ENCODE measurements at places on chromosomes 12 and 14.
A peak's percentile ranks its signal among the peaks of the same experiment; 100 is the strongest.

DNA sequence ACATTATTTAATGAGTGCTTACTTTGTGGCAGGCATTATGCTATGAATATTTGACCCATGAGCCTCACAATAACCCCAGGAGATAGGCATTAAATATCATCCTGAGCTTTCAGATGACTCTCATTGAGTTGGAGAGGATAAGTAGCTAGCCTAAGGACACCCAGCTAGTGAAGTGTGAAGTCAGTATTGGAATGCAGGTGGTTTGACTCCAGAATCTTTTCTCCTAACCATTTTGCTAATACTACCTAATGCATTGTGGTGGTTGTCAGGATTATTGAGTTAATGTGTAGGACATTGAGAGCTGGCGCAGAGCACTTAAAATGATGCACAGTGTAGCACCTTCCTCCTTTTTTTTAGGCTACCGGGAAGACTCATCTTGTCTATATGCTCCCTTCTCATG, 3.8 kb upstream of the CDKL1 start:
- no peak for DNase-seq

- no peak for DNase-seq
These were observed 10.6 kb downstream of the MYO1H start for GRCh38 chr12:109358154-109358869.

DNA sequence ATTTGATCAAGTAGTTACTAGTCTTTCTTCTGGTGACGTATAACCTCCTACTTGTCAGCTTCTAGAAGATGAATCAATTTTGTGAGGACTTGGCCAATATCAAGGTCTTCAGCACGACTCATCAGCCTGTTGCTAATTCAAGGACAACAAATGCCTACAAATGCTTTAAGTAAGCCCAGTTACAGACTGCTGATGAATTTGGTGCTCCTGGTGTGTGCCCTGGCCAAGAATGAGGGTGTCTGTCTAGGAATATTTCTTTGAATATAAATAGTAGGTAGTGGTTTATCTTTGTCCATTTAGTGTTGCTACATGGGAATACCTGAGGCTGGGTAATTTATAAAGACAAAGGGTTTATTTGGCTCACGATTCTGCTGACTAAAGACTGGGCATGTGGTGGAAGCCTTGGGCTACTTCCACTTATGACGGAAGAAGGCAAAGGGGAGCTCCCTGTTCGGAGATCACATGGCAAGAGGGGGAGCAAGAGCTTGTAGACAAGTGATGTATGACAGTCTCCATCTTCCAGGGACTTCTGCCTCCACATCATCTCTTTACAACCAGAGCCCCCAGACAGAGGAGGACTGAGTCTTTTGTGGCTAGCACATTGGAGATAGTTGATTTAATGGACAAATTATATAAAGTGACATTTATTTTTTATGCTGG, 180.2 kb downstream of the CRADD start:
- no peak for DNase-seq

- DNase-seq, result no peak
These were observed 134.4 kb downstream of the ADGRD1 start for GRCh38 chr12:131087991-131088700.

DNA sequence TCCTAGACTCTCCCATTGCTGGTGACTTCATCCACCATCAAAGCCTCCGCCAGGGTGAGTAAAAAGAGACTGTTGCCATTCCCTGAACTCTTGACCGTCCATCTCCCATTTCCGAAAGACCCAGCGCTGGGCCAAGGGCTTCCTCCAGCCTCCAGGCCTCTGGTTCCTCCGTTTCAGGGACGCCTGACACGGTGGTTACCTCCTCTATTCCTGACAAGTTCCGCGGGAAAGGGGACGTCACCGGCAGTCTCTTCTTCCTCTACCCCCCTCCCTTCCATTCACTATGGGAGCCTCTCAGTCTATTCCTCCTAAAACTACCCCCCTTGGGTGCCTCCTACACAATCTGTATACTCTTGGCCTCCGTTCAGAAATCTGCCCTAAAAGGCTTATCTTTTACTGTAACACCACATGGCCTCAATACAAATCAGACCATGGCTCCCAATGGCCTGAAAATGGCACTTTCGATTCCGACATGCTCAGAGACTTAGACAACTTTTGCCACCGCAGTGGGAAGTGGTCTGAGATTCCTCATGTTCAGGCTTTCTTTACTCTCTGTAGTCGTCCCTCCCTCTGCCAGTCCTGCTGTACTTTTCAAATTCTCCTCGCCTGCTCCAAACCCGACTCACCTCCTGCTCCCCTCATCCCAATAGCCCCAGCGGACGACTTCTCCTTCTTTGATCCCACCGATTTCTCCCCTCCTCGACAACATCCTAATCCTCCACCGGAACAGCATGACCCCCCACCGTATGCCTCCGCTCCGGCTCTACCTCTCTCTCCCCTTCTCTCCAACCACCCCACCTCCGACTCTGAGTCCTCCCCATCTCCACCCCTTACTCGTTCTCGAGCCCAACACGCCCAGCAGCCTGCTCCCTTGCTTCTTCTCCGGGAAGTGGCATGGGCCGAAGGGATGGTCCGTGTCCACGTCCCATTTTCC, 70.4 kb downstream of the MOK start:
- peak; percentile 71 for DNase-seq

- no peak for DNase-seq
These were observed 5.7 kb downstream of the GNG2 start for GRCh38 chr14:51865953-51866747.

DNA sequence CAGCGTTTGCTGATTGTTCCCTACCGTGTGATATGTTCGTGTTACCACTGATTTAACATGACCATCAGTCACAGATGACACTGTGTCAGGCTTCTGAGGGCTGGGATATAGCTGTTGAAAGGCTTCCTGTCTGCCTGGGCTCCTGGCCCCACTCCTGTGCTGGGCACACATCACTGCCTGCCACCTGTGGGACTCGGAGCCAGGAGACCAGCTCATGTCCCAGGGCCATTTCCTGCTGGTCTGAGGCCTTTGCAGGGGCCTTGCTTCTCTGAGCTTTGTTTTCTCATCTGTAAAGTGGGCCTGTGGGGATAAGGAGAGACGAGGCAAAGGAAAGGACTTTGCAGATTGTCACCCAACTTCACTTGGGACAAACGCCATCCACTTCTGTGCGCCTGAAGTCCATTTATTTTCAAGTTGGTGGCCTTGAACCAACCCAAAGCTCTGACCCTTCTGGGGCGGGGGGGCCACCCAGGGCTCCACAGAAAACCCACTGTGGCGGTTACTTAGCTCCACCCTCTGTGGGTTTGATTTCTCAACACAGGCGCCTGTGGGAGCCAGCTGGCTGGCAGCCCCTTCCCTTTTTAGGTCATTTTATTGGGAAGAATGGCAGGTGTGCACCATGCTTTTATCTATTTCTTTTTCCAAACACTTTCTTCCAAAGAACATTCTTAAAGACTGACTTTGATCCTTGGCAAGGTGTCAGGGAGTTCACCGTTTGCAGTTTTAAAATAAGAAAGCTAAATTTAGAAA, 54.1 kb downstream of the BEGAIN start:
- DNase-seq, result no peak

GRCh38 chr12:48972213-48972951, 847 bp upstream of the WNT10B start:
- DNase-seq, result no peak

GRCh38 chr12:4153343-4153892, 120.1 kb upstream of the CCND2 start:
- DNase-seq, result no peak

DNA sequence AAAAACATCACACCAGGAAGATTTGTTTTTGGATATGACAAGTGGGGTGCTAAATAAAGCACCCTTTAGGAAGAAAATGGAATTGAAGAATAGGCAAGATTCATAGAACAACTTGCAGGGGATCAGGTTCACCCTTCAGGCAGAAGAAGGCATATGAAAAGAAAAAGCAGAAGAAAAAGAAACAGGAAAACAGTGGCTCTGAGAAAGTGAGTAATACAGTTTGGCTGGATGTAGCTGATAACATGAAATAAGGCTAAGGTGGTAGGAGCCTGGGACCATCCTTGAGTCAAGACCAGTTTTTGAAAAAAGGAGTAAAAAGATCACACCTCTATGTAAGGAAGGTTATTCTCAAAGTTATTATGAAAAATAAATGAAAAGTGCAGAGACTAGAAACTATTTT, 42.4 kb downstream of the TRIP11 start:
- no peak for DNase-seq

DNA sequence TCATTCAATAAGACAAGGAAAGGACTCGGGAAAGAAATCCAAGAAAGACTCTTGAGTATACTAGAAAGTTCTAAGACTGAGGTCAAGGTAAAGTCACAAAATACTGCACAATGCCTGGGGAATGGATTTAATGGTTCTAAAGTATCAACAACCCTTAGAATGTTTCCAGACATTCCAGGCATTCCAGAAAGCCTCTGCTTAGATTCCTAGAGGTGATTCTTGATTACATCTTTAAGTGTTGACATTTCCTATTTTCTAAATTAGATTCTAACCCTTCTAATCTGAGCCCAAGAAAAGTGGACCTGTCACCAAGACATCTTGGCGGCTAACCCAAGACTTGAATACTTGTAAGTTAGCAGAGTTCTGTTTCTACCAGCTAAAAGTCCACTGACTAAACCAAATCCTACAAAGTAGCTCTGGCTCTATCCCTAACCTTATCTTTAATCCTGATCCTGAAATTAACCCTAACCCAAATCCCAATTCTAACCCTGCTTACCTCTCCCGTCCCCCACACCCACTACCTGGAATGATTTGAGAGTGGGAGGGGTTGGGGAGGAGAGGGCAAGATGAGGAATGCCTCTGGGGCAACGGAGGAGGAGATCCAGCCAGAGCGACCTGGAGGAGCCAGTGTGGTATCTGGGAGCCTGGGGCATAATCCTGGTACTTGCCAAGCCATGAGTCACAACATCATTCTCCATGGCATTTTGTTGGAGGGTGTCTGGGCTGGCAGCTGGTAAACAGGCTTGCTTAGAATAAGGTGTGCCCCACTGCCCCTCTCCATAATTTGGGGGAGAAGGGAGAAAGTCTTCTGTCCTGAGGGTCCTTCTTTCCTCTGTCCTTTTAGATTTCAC, 93.4 kb upstream of the HOXC13 start:
- no peak for DNase-seq

- DNase-seq, result peak; percentile 66
These were observed 86.7 kb downstream of the NCOR2 start for GRCh38 chr12:124480469-124481256.

DNA sequence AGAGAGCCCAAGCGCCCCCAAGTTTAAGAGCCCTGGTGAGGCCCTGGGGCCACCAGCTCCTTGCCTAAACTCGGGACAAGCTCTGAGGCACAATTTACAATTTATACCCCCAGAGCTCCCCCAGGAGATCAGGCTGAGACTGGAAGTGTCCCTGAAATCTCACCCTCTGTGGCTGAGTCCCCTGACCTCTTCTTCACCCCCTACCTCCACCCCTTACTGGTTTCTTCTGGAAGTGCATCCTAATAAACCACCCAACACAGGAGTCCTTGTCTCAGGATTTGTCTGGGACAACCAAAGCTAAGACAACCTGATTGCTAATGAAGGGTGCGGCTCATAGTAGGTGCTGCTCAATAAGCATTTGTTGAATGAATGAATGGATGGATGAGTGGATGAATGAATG, 206.4 kb downstream of the BCL11B start:
- no peak for DNase-seq

GRCh38 chr12:6643569-6644256, 3.5 kb downstream of the ACRBP start:
- no peak for DNase-seq

DNA sequence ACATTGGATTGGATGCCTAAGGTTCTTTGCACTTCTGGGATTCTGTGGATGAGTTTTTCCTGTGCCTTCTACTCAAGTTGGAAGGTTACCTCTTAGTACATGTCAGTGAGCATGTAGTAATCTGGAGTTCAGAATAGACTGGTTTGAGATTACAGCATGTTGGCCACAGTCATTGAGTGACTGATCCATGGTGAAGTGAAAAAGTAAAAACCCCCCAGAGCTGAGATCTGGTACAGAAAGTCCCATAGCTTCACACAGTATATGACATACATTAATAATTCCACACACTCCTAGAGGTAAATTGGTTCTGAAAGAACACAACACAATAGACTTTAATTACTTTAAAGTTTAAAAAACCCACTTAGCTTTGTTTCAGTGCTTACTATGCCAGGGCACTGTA, 11.9 kb upstream of the CCND2 start:
- DNase-seq, result no peak

DNA sequence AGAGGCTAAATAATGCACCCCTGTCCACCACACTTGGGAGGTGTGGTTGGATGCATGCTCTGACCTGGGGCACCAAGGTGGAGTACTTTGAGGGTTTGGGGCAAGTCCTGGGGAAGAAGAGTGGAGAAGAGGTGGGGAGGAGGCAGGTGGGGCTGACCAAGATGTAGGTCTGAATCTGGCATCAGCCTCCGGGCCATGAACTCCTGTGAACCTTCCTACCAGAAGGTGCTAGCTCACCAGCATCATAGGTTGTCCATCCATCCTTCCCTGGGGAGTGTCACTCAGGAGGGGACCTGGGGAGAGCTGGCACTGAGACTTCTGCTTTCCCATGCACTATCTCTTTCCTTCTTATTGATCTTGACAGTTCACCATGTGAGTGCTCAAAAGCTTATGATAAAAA, 13.6 kb upstream of the EMP1 start:
- no peak for DNase-seq

DNA sequence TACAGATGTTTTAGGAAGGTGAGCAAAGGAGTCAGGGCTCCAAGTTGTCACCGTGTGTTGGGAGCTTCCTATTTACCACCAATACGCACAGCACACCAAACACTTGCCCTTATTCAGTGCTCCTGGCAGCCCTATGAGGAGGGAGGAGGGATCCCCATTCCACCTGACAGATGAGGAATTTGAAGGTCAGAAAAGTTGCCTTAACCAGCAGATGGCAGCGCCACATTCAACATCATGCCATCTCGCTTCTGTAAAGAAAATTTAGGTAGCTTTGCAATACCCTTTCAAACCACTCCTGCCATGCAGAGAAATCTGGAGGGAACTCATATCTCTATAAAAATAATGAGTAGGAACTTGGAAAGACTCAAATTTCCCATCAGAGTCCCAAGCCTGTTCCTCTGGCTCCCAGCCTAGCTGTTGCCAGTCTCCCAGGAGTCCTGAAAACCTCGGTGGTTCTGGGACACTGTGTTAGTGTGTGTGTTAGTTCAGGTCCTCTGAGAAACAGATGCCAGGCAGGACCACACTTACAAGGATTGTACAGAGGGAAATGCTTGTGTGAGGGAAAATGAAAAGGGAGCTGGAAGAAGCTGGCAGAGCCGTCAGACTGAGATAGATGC, 410.5 kb downstream of the MED13L start:
- DNase-seq, result no peak

- DNase-seq, result no peak
These were observed 139.8 kb downstream of the ZFP36L1 start for GRCh38 chr14:68653108-68653507.

GRCh38 chr14:91230397-91231035, 14.0 kb downstream of the GPR68 start:
- DNase-seq, result no peak

DNA sequence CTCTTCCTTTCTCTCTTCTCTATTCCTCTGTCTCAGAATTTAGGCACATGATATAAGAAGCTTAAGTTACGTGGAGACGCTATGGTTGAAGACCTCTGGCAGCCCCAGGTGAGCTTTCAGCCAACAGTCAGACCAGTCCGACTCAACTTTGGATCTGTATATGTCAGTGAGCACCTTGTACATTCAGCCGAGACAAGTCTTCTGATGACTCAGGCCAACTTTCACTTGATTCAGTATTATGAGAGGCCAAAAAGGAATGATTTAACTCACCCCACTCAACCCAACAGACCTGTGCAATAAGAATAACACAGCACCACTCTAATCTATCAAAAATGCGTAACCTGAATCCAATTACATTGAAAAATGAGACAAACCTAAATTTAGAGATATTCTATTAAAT, 47.5 kb upstream of the FOXG1 start:
- no peak for DNase-seq

All from NCI-H1694 treated with DMSO at 0.1 percent for 48 hours (cell line).